ENCODE measurements at places on chromosomes 7 and 10. TPM values are rescaled to one million over a fixed set of nuclear protein-coding genes. Genes with fewer than 3 reads are reported as not detected.

DNA sequence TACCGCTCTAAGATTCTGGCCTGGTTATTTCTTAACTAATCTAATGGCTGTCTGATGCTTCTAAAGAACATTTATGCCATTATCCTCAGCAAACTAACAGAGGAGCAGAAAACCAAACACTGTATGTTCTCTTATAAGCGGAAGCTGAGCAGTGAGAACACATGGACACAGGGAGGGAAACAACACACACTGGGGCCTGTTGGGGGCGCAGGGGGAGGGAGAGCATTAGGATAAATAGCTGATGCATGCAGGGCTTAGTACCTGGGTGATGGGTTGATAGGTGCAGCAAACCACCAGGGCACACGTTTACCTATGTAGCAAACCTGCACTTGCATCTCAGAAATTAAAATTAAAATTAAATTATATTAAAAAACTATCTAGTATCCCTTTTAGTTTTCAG is 853.5 kb downstream of the GATA3 start:
- no peak for DNase-seq

GRCh38 chr7:103996639-103997038 is 7.2 kb upstream of the RELN start:
- DNase-seq: no peak

DNA sequence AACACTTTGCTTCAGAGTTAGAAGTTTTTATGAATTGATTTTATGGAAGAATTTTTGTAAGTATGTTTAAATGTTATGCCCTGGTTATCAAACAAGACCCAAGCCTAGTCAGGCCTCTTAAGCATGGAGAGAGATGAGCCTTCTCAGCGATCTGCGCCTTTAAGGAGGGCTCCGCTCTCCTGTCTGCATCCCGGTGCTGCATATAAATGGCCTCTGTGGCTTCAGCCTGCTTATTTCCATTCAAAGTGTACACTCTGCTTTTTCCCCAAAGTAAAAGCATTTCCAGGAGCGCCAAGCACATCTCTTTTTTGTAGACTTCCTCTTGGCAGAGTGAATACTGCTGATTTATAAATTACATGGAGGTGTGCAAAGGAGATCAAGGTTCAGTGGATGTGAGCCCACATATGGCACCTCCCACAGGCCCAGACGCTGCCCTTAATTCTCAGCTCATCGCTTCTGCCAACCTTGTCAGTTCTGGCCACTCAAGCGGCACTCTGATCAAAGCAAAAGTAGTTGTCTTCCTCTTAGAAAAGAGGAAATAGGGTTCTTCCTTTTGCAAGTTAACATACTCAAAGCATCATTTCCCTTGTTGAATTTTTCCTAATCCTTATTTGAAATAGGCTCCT is 70.0 kb upstream of the SFMBT2 start:
- DNase-seq: no peak

- no peak for DNase-seq
These were observed 67.5 kb downstream of the CUX1 start for GRCh38 chr7:101884671-101885596.

- DNase-seq: no peak
These were observed 47.7 kb downstream of the LYZL2 start for GRCh38 chr10:30581779-30582380.

CTTNBP2 gene
- 2.3 TPM for total RNA-seq

DNA sequence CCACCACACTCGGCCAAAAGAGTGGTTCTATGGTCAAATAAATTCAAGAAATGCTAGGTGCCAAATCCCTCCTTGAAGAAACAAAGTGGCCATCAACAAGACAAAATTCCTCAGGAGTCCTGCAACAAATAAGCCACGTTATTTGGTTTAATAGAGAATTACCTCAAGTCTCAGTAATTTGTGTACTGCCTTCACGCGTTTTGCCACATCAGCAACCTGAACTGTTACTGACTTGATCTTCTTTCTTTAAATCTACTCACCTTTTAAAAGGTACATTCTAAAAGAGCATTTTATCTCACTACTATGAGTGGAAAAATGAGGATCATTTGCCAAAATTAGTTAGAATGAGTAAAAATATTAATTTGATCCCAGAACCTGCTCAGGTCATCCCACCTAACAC is 34.6 kb upstream of the LCOR start:
- no peak for DNase-seq

- no peak for DNase-seq
These were observed 29.1 kb downstream of the ACTA2 start for GRCh38 chr10:88923520-88923919.

DNA sequence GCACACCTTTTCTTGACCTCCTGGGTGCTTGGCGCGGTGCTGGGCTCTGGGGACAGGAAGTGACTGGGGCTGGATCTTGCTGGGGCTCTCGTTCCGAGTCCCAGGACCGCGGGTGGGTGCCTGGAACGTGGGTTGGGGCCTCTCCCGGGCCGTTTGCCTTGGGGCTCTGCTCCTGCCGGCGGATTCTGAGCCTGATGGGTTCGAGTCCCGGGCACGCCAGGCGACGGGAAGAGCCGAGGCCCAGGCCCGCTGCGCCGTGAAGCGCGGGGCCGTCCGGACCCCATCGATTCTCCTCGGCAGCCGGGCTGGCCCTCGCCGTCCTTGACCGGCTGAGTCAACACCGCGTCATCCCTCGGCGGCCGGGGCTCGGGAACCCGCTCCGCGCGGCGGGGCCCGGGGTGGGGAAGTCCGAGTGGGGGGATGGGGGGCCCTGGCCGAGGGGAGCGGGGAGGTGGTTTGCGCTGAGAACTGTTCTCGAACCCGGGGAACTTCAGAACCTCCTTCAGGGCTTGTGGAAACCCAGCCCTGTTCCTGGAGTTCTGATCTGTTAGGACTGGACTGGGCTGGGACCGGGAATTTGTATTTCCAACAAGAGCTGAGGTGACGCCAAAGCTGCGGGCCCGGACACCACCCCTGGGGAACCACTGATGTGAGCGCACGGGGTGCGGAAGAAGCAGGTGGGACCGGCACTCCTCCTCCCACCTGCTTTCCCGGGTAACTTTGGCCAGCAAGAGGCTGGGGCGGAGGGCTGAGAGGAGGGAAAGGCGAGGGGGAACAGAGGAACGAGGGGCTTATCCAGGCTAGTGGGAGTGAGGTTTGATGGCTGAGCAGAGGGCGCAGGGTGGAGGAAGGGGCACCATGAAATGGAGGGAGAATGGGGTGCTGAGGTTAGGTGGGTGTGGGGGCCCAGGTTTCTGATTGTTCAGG is 6.2 kb downstream of the HHEX start:
- no peak for DNase-seq

DNA sequence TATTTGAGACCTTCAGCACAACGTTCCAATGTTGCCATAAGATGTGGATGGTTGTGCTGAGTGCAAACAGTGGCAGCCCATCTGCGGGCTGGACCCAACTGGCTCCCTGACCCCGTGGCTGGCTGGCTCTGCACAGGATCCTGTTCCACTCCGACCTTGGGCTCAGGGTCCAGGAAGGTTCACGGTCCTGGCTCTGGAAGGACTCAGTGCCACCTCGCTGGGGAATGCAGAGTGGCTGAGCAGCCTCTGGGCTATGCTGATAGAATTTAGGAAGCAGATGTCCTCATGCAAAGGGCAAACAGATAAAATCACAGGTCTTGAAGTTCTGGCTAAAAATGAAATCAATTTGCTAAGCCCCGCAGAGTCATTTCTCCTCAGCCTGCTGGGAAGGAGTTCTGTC is 171.6 kb downstream of the PIP4K2A start:
- DNase-seq: no peak

- no peak for DNase-seq
These were observed 9.5 kb upstream of the TBX20 start for GRCh38 chr7:35263396-35263795.

- no peak for DNase-seq
These were observed 478.6 kb downstream of the PLXNA4 start for GRCh38 chr7:132097550-132098134.

DNA sequence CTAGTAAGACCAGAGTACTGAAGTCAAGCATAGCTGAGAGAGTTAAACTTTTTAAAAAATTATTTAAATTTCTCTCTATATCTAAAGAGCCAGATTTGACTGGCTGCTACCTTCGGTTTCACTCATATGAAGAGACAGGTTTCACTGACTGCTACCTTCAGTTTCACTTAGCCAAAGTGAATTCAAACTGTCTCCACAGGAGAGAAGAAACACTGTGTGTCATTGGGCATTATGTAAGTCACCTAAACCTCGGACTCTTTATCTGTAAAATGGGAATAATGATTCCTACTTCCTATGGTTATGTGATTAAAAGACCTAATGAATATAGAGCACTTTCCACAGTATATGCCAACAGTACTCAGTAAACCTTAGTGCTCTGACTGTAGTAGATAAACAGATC is 41.6 kb upstream of the MET start:
- DNase-seq: no peak

ARF5 gene
- total RNA-seq: 191 TPM

DNA sequence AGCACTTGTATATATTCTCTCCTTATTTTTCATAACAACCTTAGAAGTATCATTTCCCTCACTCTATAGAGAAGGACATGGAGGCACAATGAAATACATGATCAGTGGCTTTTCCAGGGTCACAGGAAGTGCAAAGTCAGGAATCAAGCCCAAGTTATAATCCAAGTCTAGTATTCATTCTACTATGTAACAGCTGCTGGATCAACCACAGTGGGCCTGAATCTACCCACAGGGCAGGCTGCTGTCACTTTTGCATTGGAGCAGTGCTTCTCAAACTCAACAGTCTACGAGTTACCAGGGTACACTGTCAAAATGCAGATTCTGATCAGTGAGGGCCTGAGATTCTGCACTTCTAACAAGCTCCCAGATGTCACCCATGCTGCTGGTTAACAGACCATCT is 18.3 kb downstream of the ZDHHC16 start:
- DNase-seq: no peak

GRCh38 chr7:89308535-89308934 is 513.0 kb upstream of the TEX47 start:
- no peak for DNase-seq

DNA sequence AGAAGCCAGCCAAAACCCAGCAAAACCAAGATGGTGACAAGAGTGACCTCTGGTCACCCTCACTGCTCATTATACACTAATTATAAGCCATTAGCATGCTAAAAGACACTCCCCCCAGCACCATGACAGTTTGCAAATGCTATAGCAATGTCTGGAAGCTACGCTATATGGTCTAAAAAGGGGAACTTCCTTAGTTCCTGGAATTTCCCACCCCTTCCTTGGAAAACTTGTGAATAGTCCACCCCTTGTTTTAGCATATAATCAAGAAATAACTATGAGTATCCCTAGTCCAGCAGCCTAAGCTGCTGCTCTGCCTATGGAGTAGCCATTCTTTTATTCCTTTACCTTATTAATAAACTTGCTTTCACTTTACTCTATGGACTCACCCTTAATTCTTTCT is 16.0 kb downstream of the CASP7 start:
- DNase-seq: no peak

GRCh38 chr7:150446288-150446938 is 4.0 kb upstream of the GIMAP8 start:
- DNase-seq: peak; percentile 53

DNA sequence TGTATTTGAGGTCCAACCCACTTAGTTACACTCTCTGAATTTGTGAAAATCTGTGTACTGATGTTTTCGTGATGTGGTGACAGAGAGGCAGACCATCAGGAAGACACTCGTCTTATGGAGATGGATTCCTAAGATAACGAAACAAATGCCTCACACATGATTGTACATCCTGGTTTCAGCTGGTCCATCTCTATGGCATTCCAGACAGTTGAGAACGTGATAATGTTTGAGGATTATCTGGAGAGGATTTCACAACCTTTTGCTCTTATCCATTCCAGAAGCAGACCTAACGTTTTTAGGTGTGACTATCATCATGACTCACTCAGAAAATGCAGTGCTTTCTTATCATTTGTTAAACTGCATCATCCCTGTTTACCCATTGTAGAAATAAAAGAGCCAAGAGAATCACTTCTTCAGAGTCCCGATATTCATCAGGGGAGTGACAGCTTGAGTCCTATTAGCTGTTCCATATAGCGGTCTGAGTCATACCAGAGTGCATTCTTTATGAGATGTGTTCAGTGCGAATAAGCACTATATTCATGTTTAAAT is 74.5 kb downstream of the BMPER start:
- no peak for DNase-seq

FAM25G gene
- total RNA-seq: not detected

- DNase-seq: peak; percentile 81
These were observed 475.6 kb downstream of the PTPRN2 start for GRCh38 chr7:158111906-158112570.

DNA sequence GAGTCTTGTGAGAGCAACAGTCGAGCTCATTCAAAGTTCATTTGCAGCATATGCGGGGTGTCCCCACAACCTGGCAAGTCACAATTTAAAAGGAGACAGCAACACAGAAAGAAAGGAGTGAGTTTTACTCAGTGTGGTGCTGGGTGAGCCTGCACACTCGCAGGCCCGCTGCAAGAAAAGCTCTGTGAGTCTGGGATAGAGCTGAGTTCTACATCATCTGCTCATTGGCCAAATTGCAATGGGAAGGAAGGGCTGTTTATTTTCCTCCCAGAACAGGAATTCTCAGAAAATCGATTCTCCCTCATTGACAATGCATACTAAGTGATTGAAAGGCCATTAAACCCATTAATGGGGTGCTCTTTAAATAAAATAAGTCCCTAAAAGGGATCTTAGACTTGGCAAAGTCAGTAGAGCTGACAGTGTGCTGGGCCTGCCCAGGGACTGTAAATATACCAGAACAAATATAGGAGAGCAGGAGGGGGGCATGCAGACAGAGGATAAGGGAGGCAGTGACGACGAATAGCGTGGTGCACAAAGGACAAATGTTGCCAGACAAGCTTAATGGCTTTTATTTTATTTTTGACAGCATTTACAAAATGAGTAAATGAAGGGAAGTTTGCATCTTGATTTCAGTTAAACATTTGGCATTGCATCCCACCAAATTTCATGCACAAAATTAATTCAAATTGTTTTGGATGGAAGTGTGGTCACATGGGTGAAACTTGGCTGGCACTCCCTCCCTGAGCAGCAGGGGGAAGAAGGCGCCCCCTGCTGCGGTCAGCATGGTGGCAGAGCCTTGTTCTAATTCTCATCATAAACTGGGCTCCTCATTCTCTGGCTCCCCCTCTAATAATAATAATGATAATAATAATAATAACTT is 215.7 kb downstream of the SNX10 start:
- DNase-seq: no peak

DNA sequence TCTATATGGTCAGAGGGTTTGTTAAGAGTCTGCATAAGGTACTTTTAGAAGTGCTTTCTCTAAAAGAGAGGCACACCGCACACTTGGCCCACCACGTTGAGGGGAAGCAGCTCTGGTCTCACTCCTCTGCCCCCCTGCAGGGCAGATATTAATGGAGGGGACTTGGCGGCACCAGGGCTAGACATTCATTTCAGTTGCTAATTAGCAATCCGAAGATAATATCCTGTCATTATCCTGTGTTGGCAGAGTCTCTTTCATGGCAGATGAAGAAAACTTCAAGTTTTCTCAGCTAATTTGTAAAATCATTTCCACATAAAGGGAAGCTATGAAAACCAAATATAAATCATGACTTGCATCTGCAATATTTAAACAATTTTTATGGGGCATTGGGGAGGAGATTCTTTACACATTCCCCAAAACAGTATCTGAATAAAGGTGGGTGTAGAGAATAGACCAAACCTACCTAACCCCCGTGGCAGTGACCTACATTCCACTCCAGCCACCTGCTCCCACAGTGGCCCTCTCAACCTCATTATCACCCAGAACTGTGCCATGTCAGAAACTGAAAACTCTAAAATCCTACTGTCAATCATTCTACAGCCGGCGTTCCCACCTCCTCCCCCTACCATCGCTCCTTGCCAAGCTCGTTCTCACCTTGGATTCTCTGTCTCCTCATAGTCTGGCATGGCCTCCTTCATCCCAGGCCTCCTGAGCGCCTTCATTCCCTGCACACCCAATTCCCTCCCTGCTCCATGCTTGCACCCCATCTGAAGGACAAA is 54.1 kb upstream of the STK17A start:
- no peak for DNase-seq

Measured in osteocyte (in vitro differentiated cells).